A172 (cell line): ENCODE measurements at places on chromosomes 11 and 22. TPM values are rescaled to one million over a fixed set of nuclear protein-coding genes. Genes with fewer than 3 reads are reported as not detected.
A peak's percentile ranks its signal among the peaks of the same experiment; 100 is the strongest.

- peak; percentile 46 for DNase-seq
Measured at GRCh38 chr11:130448416-130449309, at the start of gene ADAMTS15. Gene ADAMTS15 (plus strand): TSS chr11:130448645. CDS start chr11:130448974, 329 bp downstream.

GRCh38 chr11:39102236-39102635 is 2357.2 kb downstream of the LRRC4C start:
- no peak for DNase-seq

DNA sequence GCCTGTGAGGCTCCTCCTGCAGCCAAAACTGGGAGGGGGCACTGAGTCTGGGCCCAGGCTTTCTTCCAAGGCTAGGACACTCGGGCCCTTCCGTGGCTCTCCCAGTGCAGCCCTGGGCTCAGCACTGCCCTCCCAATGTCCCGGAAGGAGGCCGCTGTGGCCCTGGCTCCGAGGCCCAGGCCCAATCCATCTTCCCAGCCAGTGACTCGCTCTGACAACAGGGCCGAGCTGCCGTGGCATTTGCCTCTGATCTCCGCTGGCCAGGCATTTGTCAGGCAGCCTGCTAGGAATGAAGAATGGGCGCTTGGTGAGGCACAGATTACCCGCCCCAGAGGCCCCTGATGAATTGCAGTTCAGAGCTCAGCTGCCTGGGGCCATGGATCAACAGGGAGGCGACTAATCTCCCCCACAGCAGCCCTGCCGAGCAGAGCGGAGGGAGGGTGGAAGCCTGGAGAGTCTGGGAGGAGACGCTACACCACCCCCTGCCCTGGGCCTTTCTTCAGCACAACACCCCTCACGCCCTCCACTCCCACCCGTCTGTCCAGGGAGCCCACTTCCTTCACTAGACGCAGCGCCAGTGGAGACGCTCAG is 8.3 kb downstream of the FXYD2 start:
- DNase-seq, result peak; percentile 49

The ESAM gene
- total RNA-seq, result 0.10 TPM in 2 replicates
